ENCODE measurements at places on chromosomes 13 and 19.

- DNase-seq, result no peak
These were observed 7.6 kb upstream of the MLLT1 start for GRCh38 chr19:6287269-6287885.

DNA sequence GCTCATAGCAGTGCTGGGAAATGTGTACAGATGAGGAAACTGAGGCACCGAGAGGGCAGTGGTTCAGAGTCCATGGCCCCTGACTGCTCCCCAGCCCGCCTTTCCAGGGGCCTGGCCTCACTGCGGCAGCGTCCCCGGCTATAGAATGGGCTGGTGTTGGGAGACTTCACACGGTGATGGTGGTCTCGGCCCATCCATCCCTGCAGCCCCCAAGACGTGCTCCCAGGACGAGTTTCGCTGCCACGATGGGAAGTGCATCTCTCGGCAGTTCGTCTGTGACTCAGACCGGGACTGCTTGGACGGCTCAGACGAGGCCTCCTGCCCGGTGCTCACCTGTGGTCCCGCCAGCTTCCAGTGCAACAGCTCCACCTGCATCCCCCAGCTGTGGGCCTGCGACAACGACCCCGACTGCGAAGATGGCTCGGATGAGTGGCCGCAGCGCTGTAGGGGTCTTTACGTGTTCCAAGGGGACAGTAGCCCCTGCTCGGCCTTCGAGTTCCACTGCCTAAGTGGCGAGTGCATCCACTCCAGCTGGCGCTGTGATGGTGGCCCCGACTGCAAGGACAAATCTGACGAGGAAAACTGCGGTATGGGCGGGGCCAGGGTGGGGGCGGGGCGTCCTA lies 15.9 kb downstream of the LDLR start:
- DNase-seq, result no peak

DNA sequence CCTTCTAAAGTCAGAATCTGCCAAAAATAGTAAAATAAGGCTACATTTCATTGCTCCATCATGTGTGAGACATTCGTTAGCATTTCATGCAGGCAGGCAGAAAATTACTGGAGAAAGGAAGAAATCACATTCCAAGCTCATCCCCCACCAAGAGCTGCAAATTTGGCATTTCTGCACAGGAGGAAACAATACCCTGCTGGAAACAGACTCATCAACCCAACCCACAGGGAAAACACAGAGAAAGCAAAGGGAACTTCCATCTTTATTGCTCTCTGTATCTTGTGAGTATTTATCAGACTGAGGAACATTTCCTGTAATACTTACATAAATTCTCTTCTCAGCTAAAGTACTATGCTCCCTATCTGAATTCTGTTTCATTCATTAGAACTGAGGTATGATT lies 95.7 kb downstream of the KCTD12 start:
- DNase-seq, result no peak

- no peak for DNase-seq
These were observed 17.5 kb downstream of the KANK2 start for GRCh38 chr19:11179716-11180297.

- no peak for DNase-seq
These were observed 16.8 kb upstream of the RAB20 start for GRCh38 chr13:110578363-110578762.

DNA sequence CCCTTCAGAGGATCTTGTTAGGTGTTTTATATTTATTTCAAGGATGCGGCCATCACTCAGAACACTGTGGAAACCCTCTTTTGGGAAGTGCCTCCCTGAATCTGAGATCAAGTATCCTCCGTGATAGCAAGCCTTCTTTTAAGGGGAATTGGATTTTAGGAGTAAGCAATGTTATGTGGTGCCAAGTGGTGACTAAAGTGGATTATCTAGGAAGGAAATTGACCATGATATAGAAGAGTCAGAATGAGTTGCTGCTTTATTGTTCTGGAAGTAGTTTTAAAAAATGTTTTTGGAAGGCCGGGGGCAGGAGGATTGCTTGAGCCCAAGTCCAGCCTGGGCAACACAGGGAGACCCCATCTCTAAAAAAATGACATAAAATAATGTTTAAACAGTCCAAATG lies 6.7 kb downstream of the ERCC5 start:
- no peak for DNase-seq

DNA sequence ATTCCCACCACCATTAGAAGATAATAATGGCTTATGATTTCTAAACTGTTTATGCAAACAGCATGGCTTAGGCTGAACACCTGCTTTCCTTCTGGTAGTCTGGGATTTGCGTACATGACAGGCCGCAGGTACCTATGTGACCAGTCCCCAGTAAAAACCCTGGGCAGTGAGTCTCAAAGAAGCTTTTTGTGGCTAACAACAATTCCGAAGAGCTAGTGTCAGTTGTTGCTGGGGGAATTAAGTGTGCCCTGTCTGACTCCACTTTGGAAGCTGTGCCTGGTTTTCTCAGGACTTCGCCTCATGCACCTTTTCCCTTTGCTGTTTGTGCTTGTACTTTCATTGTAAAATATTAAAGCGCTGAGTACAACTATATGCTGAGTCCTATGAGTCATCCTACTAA lies 250.2 kb upstream of the MIR17HG start:
- DNase-seq, result no peak

DNA sequence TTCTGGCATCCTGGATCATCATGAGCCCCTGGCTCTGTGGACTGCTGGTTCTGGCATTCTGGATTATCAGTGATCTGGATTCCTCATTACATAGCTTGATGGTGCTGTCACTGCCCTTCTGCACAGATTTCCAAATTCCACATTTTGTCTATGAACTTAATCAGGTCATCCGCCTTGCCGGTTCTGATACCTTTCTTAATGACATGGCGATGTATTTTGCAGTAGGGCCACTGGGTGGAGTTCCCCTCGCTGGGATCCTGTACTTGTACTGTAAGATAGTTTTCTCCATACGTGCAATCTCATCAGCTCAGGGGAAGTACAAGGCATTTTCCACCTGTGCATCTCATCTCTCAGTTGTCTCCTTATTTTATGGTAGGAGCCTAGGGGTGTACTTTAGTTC lies 24.4 kb upstream of the OR7C2 start:
- no peak for DNase-seq

DNA sequence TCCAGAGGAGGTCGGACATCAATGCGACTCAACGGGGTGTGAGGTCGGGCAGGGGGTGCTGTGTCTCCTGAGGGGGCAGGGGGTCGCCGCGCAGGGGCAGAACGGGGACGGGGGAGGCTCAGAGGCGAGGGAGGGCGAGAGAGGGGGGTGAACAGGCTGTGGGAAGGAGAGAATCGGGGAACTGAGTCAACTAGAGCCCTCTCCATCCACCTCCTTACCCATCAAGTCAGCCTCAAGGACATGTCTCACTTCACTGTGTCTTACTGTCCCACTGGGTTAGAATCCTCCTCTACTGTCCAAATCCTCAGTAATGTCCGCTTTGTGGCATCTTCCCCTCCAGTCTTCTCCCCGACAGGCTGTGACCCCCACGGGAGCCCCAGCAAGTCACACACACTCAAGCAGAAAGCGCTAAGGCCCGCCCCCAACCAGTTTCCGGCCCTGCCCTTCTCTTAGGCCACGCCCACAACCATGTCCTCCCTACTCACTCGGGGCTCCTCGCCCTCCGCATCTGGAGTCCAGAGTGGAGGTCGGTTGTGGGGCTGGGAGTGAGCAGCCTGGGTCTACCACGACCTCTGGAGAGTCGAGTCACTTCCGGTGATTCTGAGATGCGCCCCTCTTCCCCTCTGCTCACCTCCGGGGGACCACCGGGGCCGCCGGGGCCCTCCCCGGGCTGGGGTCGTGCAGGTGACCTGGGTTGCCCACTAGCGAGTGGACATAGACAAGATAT lies 9.3 kb downstream of the PLEKHA4 start:
- DNase-seq, result no peak

DNA sequence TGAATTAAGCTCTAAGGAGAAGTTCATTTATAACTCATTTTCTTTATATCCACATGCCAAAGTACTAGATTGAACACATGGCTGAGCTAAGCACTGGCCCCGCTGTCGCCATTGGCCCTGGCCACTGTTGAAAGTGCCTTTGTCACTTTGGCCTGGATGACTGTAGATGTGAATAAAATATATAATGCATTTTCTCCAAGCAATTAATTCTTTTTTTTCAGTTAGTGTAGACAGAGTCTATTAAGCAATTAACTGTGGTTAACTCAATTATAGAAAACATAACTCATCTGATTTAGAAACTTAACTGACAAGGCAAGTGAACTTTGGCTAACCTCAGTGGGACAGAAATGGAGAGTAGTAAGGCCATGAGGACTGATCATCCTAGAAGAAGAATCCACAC lies 965.6 kb downstream of the EFNB2 start:
- no peak for DNase-seq

DNA sequence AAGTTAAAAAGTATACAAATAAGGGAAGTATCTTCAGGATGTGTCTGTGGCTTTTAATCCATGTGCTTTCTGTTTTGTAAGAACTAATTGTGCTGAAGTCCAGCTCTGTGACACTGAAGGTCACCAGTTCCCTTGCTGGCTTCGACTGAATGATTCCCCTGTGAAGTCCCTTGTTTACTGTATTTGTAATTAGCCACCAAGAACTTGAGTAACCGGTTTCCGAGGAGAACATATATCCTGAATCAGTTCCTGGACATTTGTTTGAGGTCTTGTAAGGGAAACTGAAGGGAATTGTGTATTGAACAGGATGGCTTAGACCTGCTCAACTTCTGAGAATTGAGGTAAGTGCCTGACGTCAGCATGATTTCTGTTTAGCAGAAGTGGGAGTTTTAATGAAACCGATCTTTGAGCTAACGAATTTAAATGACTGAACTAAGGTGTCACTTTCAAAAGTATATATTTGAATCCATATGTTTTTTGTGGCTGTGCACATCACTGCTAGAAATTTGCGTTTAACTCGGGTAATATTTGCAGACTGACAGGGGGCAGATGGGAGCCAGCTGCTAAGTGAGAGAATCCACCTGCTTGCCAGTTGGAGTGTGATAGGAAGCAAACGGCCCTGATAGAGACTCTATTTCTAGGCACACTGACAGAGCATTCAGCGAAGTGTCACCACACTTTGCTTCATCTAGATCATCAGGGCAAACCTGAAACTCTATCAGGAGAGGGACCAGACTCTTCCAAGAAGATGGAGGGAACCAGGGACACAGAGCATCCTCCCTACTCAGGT lies 530.0 kb downstream of the RFC3 start:
- DNase-seq, result peak; percentile 22

- DNase-seq, result no peak
These were observed 71.9 kb downstream of the DCLK1 start for GRCh38 chr13:36059321-36059720.

DNA sequence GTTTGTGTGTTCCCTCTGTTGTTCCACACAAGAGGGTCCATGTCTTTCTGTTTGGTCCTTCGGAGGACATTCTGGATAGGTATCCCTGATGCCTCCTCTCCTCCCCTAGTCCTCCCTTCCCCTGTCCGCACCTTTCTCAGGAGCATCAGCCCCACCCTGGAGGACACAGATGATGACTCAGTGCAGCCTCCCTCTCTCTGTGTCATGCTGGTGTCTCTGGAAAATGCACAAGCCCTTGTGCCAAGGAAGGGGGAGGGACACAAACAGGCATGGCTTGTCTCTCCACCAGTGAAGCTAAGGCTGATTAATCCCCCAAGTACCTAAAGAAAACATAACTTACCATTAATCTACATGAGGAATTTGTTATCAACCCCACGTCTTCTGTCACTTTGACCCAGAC lies 16.2 kb upstream of the TNFRSF19 start:
- DNase-seq, result no peak

DNA sequence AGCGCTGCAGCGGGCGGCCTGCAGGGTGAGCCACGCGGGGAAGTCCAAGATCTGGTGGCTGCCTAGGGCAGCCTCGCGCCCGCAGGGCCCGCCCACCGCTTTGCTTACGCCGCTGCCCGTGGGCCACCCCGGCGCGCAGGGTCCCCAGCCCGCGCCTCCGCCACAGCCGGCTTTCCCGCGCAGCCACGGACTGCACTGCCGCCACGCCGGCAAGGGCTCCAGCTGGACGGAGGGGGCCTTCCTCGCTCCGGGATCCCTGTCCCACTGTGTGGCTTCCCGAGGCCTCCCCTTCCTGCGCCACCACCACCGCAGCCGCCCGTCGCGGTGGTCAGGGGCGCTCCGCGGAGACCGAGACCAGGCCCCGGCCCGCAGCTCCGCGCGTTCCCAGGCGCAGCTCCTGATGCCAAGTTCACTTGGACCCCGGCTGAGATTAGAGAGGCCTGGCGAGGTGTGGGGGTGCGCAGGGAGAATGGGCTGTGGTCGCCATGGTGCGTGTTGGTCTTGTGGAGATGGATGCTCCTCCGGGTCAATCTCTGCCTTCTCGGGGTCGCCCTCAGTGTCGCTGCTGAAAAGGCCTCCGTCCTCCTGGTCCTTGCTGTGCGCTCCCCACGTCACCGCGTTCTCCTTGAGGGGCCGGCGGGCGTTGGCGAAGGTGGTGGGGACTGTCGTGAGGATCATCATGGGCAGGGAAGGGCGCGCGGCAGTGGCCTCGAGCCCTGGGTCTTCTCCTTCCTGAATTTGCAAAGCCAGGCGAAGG lies 17.9 kb upstream of the RNF17 start:
- DNase-seq, result no peak

DNA sequence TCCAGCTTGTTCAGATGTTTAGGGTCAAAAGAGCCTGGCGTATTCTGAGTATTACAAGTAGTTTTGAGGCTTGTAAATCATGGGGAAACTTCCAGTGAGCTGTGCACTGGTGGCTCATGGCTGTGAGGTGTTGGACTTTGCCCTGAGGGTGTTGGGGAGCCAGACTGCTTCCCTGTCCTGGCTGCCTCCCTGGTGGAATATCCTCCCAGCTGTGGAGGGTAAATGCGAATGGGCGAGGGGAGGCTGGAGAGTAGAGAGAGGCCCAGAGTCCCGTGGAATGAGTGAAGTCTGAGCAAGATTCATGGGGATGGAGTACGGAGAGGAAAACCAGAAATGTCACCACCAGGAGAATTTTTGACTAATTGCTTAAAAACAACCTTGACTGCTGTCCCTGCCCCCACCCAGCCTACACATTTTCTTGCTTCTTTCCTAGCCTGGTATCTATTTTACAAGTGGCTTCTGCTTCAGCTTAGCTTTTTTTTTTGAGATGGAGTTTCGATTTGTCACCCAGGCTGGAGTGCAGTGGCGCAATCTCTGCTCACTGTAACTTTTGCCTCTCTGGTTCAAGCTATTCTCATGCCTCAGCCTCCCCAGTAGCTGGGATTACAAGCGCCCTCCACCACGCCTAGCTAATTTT lies 3.7 kb downstream of the SNRPA start:
- DNase-seq, result no peak

DNA sequence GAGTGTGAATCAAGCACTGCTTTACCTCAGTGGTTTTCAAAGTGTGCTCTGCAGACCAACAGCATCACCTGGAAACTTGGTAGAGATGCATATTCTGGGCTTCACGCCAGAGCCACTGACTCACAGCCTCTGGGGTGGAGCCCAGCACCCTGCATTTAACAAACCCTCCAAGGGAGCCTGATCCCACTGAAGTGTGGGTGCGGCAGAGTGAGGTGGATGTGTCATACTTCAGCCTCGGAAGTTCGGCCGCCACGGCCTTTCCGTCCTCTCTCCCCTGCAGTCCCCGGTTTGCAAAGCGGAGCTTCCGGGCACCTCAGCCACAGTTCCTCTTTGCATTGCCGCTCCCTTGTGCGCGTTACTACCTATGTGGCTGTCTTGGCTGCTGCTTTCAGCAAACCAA lies 33.3 kb upstream of the MICU2 start:
- no peak for DNase-seq

GRCh38 chr19:31264041-31264778 lies 85.0 kb downstream of the TSHZ3 start:
- no peak for DNase-seq

GRCh38 chr19:3873151-3873550 lies 4.3 kb upstream of the ZFR2 start:
- no peak for DNase-seq

GRCh38 chr13:101144808-101145419 lies 271.4 kb downstream of the NALCN start:
- peak; percentile 71 for DNase-seq
